Midbrain (tissue), 1 donor: ENCODE measurements at places on chromosomes 13 and 19.

GRCh38 chr13:43933378-43933777 is 53.7 kb downstream of the LACC1 start:
- DNase-seq, result no peak

- DNase-seq, result no peak
Observed at GRCh38 chr19:54247106-54247930, 4.7 kb upstream of the LILRA6 start.

DNA sequence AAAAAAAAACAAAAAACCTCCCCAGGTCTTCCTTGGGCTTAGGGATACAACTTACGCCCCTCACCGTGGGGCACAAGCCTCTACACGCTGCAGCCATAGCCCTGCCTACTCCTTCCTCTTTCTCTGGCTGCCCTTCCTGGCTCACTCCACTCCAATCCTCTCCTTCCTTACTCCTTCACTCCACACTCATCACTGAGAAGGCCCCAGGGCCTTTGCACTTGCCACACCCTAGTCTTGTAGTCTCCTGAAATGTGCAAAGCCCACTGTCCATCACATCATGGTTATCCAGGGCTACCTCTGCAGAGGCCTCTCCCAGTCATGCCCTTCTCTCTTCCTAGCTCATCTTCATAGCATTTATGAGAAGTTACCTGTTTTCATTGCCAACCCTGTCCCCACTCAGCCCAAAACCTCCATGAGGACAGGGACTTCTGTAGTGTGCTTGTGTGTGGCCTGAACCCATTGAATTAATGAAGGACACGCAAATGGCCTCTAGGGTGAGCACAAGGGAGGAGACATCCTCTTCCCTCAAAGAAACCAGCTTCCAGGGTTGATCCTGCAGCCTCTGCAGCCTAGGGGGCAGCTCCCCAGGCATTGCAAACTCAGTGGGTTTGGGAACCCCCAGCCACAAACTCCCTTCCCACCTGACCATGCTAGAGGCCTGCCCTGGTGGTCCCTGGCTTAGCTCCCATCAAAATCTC is 7.9 kb upstream of the HSH2D start:
- no peak for DNase-seq

GRCh38 chr19:15673176-15673654 is 328 bp downstream of the CYP4F12 start:
- no peak for DNase-seq

DNA sequence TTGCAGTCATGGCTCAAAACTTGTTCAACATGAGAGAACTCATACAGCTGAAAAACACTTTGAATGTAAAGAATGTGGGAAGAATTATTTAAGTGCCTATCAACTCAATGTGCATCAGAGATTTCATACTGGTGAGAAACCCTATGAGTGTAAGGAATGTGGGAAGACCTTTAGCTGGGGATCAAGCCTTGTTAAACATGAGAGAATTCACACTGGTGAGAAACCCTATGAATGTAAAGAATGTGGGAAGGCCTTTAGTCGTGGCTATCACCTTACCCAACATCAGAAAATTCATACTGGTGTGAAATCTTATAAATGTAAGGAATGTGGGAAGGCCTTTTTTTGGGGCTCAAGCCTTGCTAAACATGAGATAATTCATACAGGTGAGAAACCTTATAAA is 20.1 kb downstream of the ZNF283 start:
- no peak for DNase-seq

GRCh38 chr13:30017880-30018279 is 167.5 kb upstream of the UBL3 start:
- no peak for DNase-seq

GRCh38 chr13:50537029-50537428 is 306.5 kb downstream of the DLEU7 start:
- DNase-seq, result no peak

DNA sequence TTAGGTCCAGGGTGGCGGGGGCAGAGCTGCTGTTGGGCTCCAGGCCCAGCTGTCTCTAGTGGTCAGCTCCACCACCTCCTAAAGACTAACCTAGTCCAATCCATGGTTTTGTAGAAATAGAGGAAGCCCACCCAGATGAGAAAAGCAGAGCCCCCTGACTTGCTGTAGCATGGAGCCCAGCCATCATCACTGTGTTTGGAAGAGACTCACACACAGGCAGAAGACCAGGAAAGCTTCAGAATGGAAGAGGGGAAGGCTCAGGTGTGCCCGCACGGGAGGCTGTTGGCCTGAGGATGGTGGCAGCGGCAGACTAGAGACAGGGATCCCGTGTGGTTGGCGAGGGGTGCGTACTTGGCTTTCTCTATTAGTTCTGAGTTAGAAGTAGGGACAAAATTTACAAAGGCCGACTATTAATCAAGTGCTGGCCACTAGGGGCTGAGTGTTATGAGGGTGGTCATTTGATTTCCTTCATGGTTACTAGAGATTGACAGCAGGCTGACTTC is 193.2 kb upstream of the SOX1 start:
- DNase-seq, result no peak

GRCh38 chr13:99495466-99496183 is 5.6 kb upstream of the TM9SF2 start:
- DNase-seq, result no peak

DNA sequence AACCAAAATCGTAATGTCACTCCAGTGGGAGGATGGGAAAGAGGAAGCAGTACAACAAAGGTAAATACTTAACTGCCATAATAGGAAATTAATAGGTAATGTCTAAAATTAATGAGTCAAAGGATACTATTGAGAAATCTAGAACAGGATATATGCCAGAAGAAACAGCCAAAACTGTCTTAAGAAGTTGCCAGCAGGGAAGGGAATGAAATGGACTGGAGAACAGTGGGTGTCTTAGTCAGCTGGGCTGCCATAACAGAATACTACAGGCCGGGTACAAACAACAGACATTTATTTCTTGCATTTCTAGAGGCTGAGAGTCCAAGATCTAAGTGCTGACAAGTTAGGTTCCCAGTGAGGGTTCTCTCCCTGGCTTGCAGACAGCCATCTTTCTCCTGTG is 40.3 kb upstream of the IPO5 start:
- no peak for DNase-seq

DNA sequence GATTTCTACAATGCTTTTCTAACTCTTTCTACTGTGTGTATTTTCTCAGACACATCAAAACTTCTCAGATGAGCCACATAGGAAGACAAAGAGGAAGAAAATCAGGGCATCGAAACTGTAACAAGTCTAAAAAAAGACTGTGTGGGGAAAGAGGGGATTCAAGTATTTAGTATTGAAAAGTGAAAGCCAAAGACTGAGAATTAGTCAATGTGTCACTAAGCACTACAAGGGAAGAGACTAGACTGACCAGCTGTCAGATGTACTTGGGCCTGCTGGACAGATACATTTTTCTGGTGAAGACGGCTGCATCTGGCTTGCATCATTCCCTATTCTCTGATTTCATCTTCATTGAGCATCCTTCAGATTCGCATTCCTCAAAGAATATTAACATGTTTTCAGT is 25.4 kb downstream of the COMMD6 start:
- peak; percentile 9 for DNase-seq

GRCh38 chr13:84399320-84400085 is 517.2 kb upstream of the SLITRK1 start:
- DNase-seq, result no peak

DNA sequence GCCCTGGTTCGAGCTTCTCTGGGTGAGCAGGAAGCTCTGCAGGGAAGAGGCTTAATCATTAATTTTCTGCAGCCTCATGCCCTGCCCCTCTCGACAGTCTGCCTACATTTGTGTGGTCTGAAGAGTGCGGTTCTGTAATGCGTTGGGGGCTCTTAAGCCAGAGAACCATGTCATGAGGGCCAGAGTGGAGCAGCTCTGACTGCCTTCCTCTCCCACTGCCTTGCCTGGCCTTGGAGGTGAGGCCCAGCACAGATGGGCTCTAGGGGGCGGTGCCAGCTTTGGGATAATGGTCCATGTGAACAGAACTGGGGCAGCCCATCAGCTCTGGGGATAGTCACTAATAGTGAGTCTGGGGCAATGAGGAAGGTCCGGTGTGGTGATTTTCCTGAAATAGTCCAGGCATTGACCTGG is 5.7 kb downstream of the FGF9 start:
- no peak for DNase-seq

GRCh38 chr19:16593181-16593580 is 21.0 kb upstream of the SLC35E1 start:
- no peak for DNase-seq

- DNase-seq, result no peak
Observed at GRCh38 chr13:30049692-30050091, 199.3 kb upstream of the UBL3 start.

DNA sequence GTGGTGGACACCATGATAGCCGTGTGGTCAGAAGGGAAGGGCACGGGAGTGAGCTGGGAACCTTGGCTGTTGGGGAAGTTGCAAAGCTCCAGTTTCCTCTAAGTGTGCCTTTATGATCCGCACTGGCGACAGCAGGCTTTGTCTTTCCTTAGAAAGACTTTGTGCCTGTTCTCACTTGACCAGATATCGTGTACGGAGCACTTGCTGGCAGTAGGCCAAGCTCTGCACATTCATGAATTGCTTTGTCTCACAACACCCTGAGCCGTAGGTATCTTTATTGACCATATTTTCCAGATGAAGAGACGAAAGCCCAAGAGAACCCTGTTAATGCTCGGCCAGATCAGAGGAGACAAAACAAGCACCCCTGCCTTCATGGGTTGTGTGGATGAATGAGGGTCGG is 15.1 kb downstream of the CUL4A start:
- no peak for DNase-seq

DNA sequence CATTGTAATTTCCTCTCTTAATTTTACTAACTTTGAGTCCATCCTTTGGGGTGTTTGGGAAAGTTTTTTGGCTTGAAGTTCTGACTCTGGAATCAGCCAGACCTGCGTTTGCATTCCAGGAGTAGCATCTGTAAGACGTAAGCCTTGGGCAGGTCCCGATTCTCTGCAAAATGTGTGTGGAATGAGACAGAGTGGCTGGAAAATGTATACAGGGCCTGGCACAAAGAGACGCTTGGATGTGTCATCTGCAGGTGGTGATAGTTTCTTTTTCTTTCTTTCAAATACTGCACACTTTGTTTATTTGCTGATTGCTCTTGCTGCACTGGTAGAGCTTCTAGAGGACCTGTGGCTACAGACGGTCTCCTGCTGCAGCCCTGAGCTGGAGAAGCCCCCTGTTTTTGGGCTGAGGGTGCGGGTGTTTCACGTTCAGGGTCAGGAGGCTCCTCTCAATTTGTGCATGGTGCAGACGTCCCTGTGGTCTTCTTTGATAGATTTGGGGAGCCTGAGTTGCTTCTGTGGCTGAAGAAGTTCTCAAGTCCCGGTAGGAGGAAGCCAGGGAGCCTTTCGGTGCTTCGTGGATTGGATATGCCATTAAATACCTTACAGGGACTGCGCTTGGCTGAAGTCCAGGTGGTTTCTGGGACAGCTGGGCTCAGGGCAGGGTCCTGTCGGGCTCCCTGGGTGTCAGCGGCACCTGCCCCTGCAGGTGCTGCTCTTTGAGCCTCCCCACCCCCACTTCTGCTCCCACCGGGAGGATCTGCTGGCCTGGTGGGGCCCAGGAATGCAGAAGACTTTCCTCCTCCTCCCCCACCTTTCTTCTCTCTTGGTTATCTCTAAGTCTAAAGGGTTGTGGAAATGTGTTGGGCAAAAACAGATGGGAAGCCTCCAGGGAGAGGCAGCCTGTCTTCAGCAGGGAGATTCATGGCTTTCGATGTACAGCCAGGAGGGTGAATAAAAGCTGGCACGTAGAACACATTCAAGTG is 44.0 kb upstream of the GAS6 start:
- no peak for DNase-seq

DNA sequence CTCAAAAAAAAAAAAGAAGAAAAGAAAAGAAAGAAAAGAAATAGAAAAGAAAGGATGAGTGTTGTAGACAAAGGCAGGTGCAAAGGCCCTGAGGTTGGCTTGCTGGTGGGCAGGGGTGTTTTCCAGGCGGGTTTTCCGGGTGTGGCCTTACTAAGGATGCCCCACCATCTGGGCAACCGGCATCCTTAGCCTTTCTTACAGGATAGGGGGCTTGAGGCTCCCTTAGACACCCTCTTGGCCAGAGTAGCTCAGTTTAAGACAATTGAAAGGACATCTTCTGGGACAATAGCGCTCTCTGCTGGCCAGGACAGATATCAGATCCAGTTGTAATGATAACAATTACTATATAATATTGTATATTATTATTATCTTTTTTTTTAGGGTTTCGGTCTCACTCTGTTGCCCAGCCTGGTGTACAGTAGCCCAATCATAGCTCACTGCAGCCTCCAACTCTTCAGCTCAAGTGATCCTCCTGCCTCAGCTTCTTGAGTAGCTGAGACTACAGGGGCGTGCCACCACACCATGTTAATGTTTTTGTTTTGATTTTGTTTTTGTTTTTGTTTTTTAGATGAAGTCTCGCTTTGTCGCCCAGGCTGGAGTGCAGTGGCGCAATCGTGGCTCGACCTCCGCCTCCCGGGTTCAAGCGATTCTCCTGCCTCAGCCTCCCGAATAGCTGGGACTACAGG is 1.4 kb upstream of the QTRT1 start:
- peak; percentile 44 for DNase-seq

GRCh38 chr13:105816994-105817393 is 718.5 kb downstream of the EFNB2 start:
- DNase-seq, result no peak

GRCh38 chr13:40681341-40682146 is 15.1 kb upstream of the FOXO1 start:
- DNase-seq, result no peak

DNA sequence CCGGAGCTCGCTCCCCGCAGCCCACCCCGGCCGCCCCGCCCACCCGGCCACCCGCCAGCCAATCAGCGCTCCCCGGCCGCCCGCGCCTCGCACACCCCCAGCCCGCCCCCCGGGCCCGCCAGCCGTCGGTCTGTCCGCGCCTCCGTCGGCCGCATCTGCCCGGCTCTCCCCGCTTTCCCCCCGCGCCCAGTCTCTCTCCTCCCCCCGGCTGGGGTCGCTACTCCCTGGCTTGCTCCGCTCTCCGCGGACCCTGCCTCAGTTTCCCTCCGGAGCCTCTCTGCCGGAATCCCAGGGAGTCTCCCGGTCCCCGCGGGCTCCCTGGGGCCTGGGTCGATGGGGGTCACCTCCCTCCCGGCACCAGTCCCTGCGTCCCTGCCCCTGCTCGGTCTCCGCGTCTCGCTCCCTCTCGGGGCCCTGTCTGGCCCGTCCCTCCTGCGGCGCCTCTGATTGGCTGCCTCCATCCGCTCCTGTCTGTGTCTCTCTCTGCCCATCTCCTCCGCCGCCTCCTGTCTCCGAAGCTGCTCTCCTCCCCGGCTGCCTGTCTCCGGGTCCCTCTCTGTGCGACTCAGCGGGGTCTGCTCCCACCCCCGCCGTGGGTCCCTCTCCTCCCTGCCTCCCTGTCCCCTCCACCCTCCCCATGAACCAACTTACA is 484 bp downstream of the IL11 start:
- DNase-seq, result no peak

GRCh38 chr19:51342631-51343569 is 961 bp upstream of the VSIG10L start:
- no peak for DNase-seq

- no peak for DNase-seq
Observed at GRCh38 chr13:114114006-114114640, 18.3 kb downstream of the RASA3 start.

GRCh38 chr13:89920461-89920860 is 1427.0 kb upstream of the MIR17HG start:
- DNase-seq, result no peak
